Liver (tissue), 10 donors: ENCODE measurements at places on chromosomes 3 and 15. TPM values are rescaled to one million over a fixed set of nuclear protein-coding genes. Genes with fewer than 3 reads are reported as not detected.

DNA sequence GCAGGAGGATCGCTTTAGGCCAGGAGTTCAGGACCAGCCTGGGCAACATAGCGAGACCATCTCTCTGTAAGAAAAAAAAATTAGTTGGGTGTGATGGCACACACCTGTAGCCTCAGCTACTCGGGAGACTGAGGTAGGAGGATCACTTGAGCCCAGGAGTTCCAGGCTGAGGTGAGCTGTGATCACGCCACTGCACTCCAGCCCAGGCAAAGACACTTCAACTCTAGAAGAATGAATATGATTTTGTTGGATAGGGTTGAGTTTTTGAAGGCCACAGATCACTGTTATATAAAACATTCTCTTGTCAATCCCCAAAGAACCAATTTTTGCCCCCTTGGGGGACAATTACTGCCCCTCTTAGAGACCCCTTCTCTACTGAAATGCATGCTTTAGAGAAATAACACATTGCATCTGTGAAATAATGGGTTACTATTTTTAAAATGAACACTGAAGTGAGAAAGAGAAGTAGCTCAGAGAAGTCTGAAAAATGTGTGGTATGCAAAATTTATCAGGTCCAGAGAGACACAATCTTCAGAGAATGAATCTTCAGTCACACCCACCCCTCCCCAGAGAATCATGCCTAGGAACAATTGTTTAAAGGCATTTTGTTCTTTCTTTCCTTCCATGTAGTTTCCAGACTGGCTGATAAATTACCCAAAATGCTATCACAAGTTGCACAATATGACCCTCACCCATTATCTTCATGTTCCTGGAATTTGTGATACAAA, 42.7 kb downstream of the METTL6 start:
- no peak for DNase-seq
- no peak overlapping the region for H3K4me3 ChIP-seq
- H3K27me3 ChIP-seq: no peaks in the 10 kb centered on the region
- H3K4me1 ChIP-seq: peaks cover 16% of the 10 kb centered on the region
- peak overlapping the region; percentile 34 for H3K27ac ChIP-seq

GRCh38 chr3:189937302-189938127, 183.2 kb downstream of the P3H2 start:
- DNase-seq: no peak
- no peak overlapping the region for H3K4me3 ChIP-seq
- no peaks in the 10 kb centered on the region for H3K4me1 ChIP-seq

DNA sequence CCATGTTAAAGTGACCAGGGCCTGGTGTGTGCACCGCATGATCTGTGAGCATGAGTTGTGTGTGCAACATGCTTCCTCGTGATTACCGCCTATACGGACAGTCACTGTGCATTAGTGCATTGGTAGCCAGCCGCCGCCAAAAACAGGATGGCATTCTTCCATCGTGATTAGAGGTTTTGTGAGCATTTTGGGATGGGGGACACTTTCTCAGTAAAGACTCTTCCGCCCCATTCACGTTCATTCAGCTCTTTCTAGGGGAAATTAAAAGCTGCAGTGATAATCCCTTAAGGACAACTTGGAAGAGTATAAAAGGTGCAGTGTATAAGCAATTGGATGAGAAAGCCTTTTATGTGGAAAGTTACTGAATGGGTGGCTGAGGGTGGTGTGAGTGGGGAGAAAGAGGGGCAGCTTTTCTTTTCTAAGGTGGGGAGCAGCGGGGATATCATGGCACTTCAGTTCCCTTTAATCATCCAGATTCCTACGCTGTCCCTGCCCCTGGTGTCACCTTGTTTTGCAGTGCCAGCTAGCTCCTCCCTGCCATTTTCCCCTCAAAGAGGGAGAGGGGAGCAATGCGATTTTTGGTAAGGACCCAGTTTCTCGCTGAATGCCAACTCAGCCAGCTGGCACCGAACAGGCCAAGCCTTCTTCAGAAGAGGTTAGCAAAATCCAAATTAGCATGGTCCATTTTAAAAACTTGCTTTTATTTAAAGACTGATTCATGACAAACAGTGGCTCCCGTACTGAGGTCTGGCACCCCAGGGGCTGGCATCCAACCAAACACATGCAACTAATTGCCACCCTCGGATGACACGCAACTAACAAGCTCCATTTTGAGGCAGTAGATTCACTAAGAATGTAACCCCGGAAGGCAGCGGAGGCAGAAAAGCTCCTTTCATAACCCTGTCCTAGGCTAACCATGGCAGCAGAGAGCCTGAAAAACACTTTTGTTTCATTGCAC, 447.8 kb downstream of the FHIT start:
- H3K27me3 ChIP-seq: no peaks in the 10 kb centered on the region
- no peak overlapping the region for H3K27ac ChIP-seq
- DNase-seq: no peak
- no peaks in the 10 kb centered on the region for H3K36me3 ChIP-seq
- no peak overlapping the region for H3K4me3 ChIP-seq

Gene SLC22A13
- 0.42 TPM for total RNA-seq

Gene IL17RC
- 62.8 TPM for total RNA-seq

Gene ARNT2
- total RNA-seq: 0.75 TPM
